ENCODE measurements at places on chromosomes 11 and 22.
A peak's percentile ranks its signal among the peaks of the same experiment; 100 is the strongest.

DNA sequence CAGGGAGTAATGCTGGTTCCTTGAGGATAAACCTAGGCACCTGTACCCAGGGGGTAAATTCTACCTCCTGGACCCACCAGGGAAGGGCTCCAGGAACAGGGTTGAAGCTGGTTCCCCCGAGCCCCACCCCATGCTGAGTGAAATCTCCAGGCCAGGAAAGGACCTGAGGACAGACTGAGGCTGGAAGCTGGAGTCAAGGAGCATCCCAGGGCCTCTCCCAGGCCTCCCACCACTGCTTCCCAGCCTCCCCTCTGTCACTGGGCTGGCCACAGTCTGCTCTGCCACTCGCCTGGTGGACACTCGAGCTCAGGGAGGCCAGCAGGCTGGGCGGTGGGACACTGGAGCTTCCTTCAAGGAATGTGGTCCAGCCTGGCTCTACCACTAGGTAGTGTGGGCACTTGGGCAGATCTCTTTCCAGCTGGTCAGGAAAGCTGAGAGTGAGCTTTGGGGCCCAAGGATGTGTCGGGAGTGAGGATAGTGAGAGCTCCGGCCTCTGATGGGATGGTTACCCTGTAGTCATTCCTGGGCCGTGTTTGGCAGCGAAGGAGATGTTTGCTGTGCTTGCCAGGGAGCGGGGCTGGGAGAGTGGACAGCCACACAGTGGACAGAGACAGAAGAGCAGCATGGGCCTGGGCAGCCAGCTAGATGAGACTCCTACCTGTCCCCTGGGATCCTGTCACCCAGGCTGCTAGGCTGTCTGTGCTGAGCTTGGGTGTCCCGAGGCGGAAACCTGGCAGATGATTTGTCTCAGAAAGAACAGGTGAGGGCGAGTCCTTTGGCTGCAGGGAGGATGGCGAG lies 3.4 kb downstream of the OVOL1 start:
- DNase-seq = no peak

DNA sequence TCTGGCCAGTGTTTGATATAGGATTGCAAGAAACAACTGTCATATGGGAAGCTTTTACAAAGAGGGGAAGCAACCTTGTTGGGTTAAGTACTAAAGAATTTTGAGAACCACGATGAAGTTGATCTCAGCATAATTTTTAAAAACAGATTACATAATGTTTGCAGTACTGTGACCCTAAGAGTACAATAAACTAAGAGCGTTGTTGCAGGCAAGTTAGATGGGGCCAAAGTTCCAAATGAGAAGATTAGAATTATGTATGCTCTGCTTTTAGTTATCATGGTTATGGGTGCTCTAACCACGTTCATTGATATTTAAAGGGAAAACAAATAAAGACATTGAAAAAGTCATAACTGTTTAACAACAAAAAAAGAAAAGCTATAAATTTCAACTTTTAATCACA lies 177.5 kb downstream of the CNTN5 start:
- DNase-seq = no peak

DNA sequence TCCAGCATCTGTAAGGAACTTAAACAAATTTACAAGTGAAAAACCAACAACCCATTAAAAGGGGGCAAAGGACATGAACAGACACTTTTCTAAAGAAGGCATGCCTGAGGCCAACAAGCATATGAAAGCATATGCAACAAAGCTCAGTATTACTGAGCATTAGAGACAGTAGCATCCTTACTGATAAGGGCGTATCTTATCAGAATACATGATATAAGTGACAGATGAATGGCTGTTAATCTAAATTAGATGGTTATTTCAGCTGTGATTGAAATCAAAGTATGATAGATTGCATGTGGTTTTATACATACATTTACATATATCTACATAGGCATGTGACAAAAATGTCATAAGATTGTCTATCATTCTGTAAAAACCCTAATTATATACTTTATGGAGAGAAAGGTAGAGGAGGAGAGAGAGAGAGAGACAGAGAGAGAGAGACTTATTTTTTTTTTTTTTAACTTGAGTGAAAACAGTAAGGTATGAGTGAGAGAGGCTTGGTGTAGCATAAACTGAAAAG lies 1240.7 kb downstream of the FAM181B start:
- DNase-seq = no peak

DNA sequence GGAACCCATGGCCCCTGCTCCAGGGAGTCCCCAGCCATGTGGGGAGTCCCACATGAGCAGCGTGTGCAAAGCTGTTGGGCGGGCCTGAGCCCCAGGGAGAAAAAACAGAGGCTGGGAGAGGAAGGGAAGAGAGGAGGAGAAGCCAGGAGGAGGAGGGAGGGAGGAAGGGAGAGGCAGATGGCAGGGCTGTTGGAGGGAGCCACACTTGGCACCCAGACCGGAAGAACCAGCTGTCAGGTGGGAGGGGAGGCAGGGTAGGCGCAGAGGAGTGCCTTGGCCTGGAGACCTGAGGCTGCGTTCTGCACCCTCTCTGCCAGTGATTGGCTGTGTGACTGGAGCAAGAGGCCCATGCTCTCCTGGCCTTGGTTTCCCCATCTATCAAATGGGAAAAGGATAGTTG lies 6.7 kb downstream of the SYNGR1 start:
- DNase-seq = no peak

DNA sequence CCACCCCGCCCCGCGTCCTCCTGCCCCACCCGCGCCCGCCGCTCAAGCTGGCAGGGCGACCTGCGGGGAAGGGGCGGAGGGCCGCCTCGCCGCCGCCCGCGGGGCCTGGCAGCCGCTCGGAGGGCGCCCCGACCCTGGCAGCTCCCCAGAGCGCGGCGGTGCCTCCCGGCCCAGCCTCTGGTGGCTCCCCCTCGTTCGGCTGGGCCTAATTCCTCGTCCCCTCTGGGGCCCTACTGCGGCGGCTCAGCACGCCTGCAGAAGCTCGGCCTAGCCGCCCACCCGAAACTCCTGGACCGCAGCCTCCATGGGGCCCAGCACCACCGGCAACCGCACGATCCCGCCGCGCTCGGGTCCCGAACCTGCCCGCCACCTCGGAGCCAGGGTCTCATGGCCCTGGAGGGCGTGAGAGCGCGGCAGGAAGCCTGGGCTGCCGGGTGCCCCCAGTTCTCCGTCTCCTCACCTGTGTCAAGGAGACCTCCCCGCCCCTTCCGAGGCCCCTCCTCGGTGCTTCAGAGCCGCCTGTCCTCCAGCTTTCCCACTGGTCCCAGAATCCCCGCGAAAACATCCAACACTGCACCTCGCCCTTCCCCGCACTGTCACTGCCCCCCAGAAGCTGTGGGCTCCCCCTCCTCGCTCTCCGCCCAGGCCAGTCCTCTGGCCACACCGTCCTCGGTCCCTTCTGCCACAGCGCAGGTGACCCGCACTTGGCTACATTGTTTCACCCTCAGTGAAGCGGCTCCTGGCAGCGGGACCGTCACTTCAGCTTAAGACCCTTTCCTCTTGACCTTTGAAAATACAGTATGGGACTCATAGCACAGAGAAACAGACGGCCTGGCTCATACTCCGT lies 613 bp upstream of the GSC2 start:
- DNase-seq = no peak

GRCh38 chr11:47955061-47955755 lies 25.2 kb upstream of the PTPRJ start:
- DNase-seq = no peak

- peak; percentile 34 for DNase-seq
These were observed 48.1 kb upstream of the DAGLA start for GRCh38 chr11:61632096-61632495.

DNA sequence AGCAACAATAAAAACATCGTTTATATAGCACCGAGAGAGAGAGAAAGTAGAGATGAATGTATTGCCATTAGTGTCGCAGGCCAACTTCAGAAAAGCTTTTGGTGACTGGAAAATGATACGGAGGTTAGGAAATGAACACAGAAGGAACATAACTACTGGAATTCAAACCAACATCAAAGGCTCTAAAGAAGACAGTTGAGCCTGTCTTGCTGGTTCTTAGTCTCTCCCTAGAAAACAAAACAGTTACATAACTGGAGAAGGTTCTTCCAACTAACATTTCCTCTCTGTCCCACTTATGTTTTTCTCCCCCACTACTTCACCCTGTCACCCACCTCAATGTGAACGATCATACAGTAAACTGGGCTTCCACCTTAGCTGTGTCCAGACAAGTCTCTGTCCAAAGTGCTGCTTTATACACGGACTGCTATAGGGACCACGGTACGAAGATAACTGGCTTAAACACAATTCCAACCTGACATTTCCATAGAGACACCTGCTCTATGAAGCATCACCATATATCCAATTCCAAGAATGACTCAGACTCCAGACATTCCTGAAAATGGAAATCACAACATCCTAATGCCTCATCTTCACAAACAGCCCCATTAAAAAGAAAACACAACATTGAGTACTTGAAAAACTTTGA lies 85.2 kb upstream of the ARHGAP32 start:
- DNase-seq = no peak

GRCh38 chr11:27291302-27291889 lies 71.6 kb downstream of the CCDC34 start:
- no peak for DNase-seq

DNA sequence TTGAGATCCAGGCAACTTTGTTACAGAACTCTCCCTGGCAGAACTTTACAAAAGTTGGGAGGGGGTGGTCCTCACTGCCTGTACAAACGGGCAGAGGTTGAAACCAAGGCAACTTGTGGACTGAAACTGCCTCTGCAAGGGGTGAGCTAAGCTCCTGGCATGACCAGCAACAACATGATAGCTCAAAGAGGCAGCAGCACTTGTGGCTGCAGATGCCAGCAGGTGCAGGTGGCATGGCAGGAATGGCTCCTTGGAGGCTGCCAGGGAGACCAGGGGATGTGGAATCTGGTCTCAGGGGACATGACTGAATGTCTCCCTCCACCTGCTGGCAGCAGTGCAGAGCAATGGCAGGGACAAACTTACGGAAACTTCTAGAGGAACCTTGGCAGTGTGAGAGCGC lies 38.8 kb upstream of the PHF21A start:
- DNase-seq = no peak

- no peak for DNase-seq
These were observed 32.5 kb upstream of the IZUMO1R start for GRCh38 chr11:94271885-94272372.

DNA sequence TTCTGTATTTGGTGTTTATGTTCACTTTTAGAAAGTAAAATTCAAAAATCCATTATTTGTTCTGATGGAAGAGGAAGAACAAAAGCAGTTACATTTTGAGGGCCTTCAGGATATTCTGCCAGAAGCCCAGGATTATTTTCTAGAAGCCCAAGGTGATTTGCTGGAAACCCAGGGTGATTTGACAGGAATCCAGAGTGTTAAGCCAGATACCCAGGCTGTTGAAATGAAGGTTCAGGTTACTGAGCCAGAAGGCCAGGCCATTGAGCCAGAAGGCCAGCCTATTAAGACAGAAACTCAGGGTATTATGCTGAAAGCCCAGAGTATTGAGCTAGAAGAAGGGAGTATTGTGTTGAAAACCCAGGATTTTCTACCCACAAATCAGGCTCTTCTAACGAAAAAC lies 33.1 kb downstream of the CCDC15 start:
- DNase-seq = no peak

- peak; percentile 5 for DNase-seq
These were observed 1506.8 kb downstream of the BRD1 start for GRCh38 chr22:48320683-48321451.

DNA sequence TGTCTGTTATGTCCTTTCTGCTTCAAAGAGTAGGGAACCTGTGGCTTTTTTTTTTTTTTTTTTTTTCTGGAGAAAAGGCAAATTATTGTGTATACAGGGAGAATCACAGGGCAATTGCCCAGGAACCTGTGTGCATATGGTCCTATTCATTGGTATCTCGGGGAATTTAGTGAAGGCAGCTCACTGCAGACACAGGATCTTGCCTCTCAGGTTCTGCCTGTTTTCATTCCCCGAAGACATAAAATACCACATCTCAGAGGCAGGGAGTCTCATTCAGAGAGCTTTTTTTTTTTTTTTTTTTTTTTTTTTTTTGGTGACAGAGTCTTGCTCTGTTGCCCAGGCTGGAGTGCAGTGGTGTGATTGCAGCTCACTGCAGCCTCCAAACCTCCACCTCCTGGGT lies 88.3 kb downstream of the OSBP2 start:
- DNase-seq = peak; percentile 53

DNA sequence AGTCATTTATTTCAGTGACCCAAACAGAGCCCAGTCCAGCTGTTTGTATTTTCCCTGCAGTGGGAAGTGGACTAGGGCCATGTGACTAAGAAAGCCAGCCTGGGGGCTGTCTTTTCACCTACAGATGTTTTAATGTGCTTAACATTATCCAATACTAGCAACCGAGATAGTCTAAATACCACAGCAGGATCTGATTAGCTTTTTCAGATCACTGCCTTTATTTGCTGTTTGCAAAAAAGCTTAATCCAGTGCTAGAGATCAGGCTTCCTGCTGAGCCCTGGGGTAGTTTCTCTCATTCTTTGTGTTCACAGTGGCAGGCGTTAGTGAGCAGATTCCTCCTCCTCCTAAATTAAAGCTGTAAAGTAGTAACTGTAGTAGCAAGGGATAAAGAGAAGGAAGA lies 35.0 kb downstream of the ZC3H12C start:
- peak; percentile 31 for DNase-seq

GRCh38 chr11:109338131-109338530 lies 83.9 kb upstream of the C11orf87 start:
- no peak for DNase-seq

DNA sequence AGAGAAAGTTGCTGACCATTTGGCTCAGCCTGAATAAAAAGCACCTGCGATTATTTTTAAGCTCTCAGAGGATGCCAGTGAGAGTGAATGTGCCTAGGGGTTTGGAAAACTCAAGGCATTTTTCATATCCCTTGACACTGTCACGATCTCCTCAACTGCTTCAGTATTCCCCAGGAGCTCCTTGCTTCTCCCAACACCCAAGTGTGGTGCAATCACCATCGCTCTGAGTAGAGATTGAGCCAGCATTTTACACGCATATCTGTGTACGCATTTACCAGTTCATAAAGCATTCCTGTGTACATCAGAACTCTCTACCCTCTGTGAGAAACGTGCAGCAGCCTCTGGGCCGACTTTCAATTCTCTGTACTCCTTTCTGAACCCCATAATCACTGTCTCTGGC lies 1.3 kb downstream of the SRRD start:
- no peak for DNase-seq

DNA sequence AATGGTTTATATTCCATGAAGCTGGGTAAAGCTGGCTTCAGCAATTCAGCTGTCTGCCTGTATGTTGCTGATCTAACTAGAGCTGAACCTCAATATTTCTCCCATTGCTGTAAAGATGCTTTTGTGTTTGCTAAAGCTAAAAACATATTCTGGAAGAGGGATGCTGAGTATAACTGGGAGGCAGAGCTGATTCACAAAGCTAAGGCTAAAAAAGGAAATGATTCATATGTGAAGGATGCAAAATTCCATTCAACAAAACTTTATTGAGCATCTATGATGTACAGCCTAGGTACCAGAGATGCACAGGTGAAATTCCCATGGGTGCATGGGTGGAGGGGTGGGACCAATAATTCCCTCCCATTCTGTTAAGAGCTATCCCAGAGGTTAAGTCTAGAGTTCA lies 193.9 kb downstream of the KIF18A start:
- no peak for DNase-seq

GRCh38 chr22:50285568-50286229 lies 15.5 kb upstream of the MAPK11 start:
- DNase-seq = no peak
